ENCODE measurements at places on chromosomes 7 and 10.
A peak's percentile ranks its signal among the peaks of the same experiment; 100 is the strongest.

GRCh38 chr10:117860823-117861222 lies 185.9 kb downstream of the RAB11FIP2 start:
- DNase-seq = no peak

- no peak for DNase-seq
Observed at GRCh38 chr7:157276091-157276561, 60.7 kb upstream of the DNAJB6 start.

DNA sequence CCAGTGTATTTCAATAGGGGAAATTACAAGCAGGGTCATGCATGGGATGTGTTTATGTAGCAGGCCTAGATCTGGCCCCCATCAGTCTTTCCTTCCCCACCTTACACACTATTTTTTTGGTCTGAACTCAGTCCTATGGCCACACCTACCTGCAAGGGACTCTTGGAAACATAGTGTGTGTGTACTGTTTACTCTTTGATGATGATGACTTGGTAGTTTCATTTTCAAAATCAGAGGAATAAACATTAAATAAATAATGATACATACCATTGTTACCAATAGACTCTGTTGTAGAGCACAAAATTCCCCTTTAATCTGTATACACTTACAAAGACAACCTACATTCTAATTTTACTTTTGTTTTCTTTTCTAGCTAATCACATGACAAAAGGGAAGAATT lies 191.0 kb downstream of the ZEB1 start:
- no peak for DNase-seq

DNA sequence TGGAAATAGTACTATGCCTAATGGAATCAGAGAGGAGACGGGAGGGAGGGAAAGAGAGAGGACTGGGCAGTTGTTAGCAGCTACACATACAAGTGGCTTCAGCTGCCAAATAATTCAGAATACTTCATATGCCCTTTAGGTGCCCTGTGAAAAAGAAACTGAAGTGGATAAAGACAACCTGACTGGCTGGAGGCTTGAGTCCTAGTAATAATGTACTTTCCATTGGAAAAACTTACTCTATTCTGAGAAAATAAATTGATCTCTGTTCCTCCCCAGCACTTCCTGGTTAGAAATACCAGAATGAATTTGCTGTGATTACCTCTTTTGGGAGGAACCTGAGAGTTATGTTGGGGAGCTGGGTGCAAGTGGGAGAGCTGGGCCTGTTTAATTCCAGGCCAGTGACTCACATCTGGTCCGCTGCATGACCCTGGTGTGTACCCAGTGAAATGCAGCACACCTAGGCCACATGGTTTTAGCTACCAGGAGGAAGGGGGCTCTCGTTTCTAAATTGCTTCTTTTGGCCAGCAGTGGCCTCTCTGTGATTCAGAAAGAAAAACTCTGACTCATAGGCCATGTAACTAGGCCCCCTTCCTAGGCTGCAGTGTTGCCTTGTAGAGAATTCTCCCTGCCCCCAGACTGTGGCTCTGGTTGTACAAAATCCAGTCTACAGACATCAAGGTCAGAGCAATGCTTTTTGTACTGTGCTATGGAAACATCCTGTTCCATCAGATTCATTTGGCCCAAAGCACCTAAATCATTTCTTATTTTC lies 6.5 kb downstream of the AGFG2 start:
- DNase-seq = peak; percentile 33

DNA sequence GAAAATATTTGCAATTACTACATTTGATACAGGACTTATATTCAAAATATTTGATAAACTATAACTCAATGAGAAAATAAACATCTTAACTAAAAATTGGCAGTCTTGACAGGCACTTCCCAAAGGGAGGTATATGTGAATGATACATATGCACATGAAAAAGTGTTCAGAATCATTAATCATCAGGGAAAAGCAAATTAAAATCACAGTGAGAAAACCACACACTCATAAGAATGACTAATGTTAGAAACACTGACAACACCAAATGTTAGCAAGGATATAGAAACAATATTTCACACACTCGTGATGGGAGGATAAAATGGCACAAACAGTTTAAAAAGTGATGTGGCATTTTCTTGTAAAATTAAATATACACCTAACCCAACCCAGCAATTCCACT lies 4.1 kb upstream of the VPS26A start:
- no peak for DNase-seq

- no peak for DNase-seq
Observed at GRCh38 chr10:13628661-13629060, 41.9 kb downstream of the PRPF18 start.

DNA sequence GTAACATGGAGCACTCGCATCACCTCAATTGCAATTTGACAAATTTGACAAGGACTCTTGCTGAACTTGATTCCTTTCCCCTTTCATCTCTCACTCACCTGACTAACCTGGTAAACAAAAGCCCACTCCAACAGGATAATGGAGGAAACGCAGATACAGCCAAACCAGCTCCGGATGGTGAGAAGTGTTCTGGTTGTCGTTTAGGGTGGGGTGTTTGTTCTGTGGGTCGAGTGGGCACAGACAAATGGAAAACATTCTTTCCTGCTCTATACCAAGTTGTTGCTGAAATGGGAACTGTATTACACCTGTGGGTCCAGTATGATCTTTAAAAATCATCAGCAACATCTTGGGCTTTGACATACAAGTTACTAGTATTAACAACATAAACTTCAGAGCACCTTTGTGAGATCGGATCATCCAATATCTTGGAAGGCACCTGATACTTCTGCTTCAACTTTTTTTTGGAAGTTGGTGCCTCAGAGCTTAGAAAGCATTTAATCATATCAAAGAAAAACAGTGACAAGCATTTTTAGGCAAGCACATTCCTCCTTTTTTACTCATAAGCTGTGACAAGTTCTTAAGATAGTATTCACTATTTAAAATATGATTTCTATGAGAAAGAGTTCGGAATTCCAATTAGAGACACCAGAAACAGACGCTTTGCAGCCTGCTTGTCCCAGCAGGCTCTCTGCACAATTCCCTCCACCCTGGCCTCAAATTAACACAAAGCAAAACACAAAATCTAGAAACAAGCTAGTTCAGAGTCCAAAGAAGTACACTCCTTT lies 58.1 kb downstream of the CCDC186 start:
- DNase-seq = no peak

- DNase-seq = no peak
Observed at GRCh38 chr10:52297747-52298146, 16.3 kb upstream of the DKK1 start.

GRCh38 chr10:70255329-70256299 lies 22.4 kb upstream of the PPA1 start:
- DNase-seq = no peak

GRCh38 chr7:134740376-134740775 lies 39.1 kb upstream of the CALD1 start:
- no peak for DNase-seq

DNA sequence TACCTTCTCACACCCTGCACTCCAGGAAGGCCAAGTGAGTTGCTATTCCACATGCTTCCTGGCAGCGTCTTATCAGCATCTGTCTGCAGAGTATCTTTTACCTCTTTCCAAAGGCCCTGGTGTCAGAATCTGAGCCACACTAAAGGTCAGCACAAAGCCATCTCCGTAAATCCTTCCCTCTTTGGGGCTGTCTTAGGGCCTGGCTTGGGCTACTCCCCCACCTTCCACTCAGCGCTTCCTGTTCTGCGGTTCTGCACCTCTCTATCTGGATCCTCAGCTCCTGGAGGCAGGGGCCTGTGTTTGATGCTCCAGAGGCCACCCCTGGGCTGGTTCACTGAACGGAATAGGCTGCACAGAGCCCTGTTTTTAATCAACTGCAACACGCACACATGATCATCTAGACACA lies 334.8 kb upstream of the GALNT17 start:
- no peak for DNase-seq

DNA sequence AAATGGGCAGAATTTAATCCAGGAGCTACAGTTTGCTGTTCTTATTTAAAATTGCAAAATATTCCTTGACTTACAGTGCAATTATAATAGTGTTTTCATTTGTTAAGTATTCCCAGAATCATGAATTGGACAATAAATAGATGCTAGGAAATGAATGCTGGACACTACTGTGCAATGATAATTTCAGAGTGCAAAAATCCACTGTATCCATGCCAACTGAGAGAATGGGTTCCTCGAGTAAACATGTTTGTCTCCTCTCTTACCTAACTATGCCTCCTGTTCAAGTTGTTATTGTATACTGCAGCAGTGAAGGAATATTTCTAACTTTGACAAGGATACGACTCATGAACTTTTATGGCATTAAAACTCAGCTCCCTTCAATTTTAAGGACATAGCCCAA lies 1396.3 kb downstream of the GATA3 start:
- no peak for DNase-seq

- DNase-seq = no peak
Observed at GRCh38 chr10:125795128-125795527, 19.5 kb upstream of the MMP21 start.

DNA sequence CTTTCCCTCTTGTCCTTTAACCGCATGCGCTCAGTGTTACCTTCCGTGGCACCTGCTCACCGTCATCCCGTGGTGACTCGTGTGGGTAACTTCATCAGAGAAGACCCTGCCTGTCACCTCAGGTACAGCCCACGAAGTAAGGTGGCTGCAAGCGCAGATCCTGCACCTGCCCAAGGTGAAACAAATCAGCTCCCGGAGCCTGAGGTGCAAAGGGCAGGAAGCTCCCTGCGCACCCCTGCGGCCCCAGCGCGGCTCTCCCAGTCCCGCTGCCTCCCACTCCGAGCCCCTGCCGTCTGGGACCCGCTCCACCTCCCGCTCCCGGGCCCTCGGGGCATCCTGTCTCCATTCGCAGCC lies 110.9 kb upstream of the LANCL2 start:
- no peak for DNase-seq

DNA sequence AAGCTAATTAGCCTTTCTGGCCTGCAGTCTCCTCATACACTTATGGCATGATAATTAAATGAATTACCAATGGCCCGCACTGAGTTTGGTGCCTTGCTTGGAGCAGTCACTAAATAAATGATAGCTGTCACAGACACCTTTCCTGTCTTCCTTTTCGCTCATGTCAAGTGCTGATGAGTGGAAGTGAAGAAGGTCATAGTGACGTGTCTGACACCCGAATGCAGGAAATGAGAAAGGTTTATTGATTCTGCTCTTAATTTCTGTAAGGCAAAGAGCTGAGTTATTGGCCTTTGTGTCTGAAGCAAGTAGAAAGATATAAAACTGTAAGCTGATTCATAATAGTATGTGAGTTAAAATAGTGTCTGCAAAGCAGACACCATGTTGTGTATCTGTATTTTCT lies 13.2 kb upstream of the ESYT2 start:
- DNase-seq = no peak

All from stimulated activated CD4-positive, alpha-beta T cell treated with anti-CD3 and anti-CD28 coated beads, Interleukin-12 subunit alpha, Interleukin-12 subunit beta, amount 100 ng/mL, for 4 hours (primary cell).